ENCODE measurements at places on chromosomes 5 and 9.

GRCh38 chr9:72983056-72983455, 30.2 kb upstream of the ALDH1A1 start:
- no peak for DNase-seq

- peak; percentile 49 for DNase-seq
These were observed 10.0 kb upstream of the GRIN1 start for GRCh38 chr9:137128862-137129455.

- no peak for DNase-seq
These were observed 60.4 kb downstream of the RAB14 start for GRCh38 chr9:121141306-121141705.

DNA sequence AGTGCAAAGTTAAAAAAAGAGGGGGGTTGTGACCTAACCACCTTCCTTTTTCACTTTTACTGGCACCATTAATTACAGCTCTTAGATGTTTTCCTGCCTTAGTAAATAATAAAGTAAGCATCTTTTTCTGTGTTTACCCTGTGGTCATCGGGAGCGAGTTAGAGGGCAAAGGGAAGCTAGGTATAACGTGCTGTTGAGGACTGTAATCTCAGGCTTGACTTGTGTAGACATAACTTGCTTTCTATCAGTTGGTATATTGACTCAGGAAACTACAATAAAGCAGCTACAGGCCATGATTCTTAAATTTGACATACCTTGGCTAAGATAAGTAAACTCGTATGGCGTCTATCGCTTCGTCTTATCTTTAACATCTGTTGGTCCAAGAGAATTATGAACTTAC, 509.8 kb upstream of the CHD1 start:
- DNase-seq: no peak

- peak; percentile 59 for DNase-seq
These were observed 216.1 kb downstream of the MEF2C start for GRCh38 chr5:88666761-88667495.

DNA sequence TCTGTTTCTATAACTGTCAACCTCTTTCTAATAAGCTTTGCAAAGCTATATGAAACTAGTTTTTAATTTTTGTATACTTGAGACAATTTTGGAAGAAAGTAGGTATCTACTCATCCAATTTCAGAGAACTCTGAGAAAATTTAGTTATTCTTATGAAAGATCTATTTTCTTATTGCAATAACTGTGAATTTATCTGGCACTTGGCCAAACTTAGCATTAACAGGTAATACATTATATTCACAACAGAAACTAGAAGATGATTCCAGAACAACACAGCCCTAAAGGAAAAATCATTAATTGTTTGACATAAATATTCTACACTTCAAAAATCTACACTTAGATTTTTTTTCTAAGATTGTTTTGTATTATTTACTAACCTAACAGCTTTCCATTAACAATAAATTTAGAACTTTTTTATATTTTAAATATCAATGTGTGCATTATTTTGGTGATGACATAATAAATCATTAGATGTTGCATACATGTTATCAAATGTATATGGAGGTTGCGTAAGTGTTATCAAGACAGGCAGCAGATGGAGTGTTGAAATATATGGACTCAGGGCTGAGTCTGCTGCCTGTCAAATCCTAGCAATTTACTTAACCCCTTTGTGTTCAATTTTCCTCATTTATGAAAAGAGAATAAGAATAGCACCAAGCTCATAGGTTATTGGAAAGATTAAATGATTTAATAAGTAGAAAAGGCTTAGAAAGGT, 141.8 kb downstream of the MUSK start:
- DNase-seq: no peak

All from GM12865 (cell line).